ENCODE measurements at places on chromosomes 2 and 18.

DNA sequence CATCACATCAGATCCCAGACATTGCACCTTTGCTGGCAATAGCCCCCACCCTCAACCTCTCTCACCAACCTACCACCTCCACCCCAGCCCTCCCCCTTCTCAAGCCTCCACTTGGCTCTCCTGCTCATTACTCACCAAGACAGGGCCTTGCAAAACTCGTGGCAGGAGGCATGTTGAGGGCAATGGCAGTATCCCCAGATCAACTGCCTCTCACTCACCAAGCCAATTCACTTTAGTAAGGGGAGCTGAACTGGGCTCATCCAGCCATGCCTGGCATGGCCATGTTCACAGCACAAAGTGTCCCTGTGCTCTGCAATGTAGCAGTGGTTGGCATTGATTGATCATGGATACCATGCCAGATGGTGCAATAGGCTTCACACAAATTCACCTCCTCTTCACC, 46.3 kb upstream of the TEX51 start:
- DNase-seq, result no peak

DNA sequence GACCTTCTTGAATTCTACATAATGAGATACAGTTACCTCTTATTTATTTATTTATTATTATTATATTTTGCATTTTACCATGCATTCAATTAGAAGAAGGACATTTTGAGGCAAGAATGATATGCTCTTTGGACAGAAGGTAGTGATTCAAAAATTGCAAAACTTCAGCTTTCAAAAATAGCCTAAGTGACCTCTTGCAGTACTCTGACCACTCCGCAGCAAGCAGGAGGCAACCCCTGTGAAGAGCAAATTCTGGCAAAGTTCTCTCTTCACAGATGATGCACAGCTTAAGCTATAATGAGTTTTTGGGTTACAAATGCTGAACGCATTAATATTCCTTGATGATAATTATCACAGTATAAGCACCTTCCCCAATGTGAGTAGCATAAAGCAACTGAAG, 170.0 kb downstream of the ZNF521 start:
- DNase-seq, result no peak

- no peak for DNase-seq
Measured at GRCh38 chr2:1804351-1804771, 60.0 kb upstream of the PXDN start.

DNA sequence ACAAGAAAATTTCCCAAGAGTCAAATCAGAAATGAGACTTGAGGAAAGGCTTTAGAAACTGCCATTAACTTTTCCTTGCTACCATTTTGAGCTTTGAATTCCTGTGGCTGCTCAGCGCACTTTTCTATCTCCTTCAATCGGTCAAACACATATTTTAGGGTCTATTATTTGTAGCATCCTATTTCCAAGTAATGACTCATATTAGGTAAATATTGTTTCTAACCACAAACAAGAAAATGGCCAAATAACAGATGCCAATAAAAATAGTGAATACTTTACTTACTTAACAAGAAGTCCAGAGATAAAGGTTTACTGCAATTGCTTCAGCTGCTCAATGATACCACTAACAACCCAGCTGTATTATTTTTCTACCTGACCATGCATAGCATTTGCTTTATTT, 29.7 kb upstream of the CCDC178 start:
- no peak for DNase-seq

- no peak for DNase-seq
Measured at GRCh38 chr2:237616734-237617586, 10.4 kb upstream of the LRRFIP1 start.

Measured in thoracic aorta (tissue), 2 donors.